Right lung (tissue), 10 donors: ENCODE measurements at places on chromosomes 16 and 17.

GRCh38 chr17:47802341-47803022, 19.1 kb downstream of the OSBPL7 start:
- no peak for DNase-seq

DNA sequence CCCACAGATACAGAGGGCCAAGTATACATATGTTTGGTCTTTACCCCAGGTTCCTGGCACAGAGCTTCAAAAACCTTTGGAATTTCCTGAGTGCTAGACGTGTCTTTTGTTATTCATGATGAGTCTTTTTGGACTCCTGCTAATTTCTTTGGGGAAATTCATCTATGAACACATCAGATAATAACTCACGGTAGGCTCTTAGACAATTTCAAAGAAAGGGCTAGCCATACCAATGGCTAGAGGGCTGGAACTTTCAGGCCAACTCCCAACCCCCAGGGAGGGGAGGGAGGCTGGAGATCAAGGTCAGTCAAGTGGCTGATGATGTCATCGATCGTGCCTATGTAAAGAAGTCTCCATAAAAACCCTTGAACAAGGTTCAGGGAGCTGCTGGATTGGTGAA, 101.9 kb downstream of the STX8 start:
- no peak for DNase-seq

DNA sequence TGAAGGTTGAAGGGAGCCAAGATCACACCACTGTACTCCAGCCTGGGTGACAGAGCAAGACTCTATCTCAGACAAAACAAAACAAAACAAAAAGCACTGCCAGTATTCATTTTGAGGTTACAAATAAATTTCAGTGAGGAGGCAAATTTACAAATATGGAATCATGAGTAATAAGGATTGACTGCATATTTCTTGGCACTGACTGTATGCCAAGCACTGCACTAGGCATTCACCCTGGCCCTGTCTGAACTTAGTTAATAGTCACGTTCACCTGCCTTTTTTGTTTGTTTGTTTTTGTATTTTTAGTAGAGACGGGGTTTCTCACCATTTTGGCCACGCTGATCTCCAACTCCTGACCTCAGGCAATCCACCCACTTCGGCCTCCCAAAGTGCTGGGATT, 5.1 kb downstream of the LDAF1 start:
- no peak for DNase-seq

DNA sequence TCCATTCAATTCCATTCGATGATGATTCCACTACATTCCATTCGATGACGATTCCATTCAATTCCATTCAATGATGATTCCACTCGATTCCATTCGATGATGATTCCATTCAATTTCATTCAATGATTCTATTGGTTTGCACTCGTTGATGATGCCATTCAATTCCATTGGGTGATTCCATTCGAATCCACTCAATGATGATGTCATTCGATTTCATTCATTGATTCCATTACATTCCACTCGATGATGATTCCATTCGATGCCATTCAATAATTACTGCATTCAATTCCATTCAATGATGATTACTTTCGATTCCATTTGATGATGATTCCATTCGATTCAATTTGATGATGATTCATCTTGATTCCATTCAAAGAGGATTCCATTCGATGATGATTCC, 1299.4 kb downstream of the TP53TG3F start:
- no peak for DNase-seq

GRCh38 chr16:50402298-50402895, 33.6 kb upstream of the BRD7 start:
- no peak for DNase-seq

DNA sequence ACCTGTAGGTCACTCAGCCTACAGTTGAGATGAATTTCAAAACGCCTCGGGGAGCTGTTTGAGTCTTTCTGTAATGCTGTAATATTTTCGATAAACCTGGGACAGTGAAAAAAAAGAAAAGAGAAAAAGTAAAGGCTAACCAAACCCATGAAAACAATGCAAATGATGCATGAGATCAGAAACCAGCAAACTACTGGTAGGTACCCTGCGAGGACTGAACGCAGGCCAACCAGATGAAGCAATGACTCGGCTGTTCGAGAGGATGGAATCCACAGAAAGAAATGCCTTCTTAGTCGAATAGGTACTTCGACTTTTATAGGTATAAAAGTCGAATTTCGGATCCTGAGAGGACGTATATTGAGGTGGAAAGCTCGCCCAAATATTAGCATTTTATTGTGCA, 509 bp upstream of the ATAD5 start:
- no peak for DNase-seq
